ENCODE measurements at places on chromosomes 3 and 15.

DNA sequence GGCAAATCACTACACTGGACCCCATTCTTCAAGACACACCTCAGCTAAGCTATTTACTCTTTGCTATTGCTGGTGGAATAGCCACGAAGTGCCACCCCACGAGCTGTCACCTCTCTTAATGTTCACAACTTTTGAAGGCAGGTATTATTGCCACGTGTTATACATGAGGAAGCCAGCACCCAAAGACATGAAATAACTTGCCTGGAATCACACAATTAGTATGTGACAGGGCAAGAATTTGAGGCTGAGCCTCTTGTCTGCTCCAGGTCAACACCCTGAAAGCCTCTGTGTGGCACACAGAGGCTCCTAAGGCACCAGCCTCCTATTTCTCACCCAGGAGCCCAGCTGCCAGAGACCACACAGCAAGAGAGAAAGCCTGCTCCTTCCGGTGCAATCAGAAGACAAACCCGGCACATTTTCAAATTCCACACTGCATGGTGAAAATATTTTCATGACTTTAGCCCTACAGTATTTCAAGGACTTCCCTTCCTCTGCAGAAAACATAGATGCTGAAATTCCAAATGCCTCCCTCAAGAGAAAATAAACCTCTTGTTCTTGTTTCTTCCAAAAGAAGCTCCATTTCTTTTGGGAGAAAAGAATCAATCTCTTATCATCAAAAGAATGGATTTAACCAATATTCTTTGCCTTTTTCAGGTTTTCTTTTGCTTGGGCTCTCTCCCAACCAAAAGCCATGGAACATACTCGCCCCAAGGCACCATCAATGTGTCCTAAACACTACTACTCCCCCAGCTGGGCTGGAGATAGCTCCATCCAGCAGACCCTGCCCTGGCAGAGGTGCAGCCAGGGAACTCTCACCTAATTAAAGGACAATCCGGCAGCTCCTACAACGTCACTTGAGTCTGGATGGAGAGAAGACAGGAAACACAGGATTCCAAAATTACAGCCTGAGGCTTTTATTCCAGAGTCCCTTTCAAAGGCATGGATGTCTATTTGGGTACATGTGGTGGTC lies 84.7 kb upstream of the THBS1 start:
- no peak for DNase-seq

- DNase-seq: no peak
These were observed 57.5 kb downstream of the NEO1 start for GRCh38 chr15:73109765-73110164.

DNA sequence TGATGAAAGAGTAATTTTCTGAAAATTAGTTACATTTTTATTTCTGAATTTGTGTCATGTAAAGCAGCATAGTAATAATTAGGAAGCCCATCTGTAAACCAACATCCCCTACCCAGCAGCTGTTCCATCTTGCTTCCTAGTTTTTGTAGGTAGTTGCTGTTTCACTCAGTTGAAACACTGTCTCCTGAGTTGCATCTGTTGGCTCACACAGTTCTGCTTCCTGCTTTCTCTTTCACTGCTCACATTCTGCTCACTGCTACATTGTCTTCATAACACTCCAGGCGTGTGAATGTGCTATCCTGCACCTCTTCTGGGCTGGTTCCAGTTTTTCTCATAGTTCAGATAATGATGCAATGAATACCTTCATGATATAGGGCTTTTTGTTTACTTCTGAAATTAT lies 123.4 kb downstream of the EPHB1 start:
- no peak for DNase-seq

GRCh38 chr3:195015021-195015420 lies 255.9 kb downstream of the XXYLT1 start:
- DNase-seq: no peak

- no peak for DNase-seq
These were observed 41.6 kb downstream of the USF3 start for GRCh38 chr3:113654851-113655250.

DNA sequence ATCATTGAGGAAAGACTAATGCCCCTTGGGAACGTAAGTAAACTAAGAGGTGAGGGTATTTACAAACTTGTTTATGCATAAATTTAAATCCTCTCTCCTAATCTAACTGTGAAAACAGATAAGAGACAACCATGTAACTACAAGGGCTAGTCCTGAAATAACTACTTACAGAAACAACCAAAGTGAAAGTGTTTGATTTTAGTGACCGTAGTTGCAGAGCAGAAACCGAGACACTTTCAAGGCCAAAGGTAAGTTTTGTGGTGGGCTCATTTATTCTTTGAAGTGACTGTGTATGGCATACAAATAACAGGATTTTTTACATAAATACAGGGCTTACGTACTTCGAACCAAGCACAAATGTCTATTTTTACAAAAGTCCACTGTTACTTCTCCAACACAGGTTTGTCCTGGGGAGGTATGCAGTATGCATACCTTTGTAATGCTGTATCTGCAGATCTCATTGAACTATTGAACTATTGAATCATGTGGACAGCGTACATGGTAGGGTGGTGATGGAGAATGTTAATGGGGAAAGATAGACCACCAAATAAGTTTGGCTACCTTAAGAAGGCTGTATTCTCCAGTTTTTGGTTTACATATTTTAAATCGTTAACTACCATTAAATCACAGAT lies 99.6 kb upstream of the RBMS3 start:
- no peak for DNase-seq

DNA sequence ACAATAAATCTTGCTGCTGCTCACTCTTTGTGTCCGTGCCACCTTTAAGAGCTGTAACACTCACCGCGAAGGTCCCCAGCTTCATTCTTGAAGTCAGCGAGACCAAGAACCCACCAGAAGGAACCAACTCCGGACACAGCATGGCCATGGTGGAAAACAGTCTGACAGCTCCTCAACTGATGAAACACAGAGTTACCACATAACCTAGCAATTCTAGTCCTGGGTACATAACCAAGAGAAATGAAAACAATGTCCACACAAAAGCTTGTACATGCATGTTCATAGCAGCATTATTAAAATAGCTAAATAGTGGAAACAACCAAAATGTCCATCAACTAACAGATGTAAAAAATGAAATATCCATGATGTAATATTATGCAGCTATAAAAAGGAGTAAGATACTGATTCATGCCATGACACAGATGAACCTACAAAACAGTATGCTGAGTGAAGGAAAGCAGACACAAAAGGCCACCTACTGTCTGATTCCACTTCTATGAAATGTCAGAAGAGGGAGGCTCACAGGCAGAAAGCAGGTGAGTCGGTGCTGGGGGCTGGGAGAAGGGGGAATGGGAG lies 36.8 kb downstream of the VGLL4 start:
- no peak for DNase-seq

DNA sequence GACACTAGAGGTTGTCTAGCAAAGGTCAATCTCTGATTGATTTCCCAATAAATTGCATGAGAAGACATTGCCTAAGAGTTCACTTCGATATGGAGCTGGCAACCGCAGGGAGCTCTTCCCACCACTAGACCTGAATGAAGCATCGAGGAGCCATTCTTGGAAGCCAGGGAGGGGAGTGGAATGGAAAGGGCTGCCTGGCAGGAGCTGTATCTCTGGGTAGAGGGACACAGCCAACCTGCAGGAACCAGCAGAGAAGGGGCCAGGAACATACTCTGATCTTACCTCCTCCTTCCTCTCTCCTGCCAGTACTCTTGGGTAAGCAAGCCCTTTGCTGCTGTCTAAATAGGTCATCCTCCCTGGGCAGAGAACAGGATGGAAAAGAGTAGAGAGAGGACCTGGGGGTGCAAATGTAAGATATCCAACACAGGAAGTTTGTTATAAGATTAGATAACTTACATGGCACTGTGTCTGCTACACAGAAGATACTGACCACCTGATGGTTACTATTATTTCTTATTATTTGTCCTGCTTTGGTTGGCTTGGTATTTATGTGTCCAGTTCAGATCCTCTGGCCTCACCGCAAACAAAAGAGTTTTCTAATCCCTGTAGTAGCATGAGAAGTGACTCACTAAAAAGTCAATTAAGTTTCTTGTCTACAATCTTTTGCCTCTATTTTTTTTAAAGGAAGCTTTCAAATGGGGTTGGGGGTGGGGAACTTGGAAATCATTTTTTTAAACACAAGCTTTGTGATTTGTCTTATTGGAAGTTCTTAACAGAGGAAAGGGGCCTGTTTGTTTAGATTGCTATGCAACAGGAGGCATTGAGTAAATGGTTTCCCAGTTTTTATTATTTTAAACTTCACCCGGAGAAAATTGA lies 156.7 kb upstream of the TSC22D2 start:
- no peak for DNase-seq

- DNase-seq: no peak
These were observed 148.1 kb upstream of the UMPS start for GRCh38 chr3:124582196-124582595.

DNA sequence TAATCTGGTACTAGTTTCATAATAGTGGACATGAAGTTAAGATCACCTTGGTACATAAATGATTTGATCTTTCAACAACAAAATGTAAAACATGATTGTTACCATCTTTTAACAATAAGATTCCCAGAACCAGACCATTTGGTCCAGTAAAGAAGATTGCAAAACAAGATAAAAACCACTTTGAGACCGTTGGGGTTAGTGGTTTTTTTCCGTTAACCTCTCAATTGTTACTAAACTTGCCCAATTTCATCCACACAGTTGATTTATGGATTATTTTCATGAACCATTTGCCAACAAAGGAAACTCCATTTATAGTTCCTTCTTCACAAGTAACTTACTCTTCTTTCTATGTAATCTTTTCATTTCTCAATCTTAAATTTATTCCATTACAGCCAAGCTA lies 53.8 kb downstream of the ATP8B4 start:
- no peak for DNase-seq

DNA sequence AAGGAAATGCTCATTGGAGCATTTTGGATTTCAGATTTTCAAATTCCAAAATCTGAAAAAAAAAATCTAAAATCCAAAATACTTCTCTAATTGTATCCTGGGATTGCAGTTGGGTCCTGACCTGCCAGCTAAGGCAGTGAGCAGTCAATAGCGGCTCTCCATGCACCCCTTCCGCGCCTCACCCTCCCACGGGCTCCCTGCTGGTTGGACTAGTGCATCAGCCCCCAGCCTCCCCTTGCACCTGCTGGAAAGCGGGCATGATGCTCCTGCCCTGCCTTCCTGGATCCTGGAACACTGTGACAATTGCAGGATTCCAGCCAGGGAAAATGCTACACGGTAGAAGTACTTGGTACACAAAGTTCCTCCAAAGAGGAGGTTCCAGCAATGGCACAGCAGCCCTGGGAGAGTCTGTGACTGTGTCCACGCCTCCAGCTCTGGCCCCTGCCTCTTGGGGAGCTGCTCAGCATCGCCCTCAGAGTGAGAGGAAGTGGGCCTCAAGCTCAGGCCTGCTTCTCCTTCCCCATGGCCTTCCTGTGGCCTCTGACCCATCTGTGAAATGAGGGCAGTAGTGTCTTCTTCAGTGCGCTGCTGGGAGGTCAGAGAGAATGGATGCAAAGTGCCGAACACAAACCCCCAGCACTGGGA lies 39.5 kb upstream of the CHRNB4 start:
- no peak for DNase-seq

DNA sequence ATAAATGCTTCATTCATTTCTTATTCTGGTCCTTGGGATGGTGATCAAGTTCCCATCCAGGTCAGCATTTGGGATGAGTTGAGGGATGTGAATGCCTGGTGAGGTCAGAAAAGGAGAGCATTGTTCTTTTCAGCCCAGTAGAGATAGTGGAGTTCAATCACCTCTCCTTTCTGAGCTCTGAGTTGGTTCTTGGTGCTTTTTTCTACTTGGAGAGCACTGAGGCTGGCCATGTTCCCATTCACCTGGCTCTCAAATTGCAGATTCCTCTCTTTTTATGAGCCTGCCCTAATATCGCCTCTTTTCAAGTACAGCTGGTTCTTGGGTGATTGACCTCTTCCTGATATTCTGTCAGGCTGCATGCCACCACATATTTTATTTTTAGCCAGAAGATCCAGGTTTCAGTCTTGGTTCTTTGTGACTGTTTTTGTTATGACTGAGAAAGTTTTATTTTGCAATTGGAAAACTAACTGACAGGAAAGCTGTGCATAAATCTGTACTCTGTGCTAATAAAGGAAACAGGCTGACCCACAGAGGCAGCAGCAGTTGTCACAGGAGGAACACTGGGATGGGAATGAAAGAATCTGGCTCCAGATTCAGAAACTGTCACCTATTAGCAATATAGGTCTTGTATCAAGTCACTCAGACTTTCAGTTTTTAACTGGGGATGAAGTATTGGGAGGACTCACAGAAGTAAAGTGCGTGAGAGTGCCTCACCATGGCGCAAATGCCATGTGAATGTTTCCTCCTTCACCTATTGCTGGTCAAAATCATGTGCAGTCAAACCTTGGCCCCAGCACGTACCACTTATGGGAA lies 10.7 kb downstream of the AQP9 start:
- DNase-seq: no peak

DNA sequence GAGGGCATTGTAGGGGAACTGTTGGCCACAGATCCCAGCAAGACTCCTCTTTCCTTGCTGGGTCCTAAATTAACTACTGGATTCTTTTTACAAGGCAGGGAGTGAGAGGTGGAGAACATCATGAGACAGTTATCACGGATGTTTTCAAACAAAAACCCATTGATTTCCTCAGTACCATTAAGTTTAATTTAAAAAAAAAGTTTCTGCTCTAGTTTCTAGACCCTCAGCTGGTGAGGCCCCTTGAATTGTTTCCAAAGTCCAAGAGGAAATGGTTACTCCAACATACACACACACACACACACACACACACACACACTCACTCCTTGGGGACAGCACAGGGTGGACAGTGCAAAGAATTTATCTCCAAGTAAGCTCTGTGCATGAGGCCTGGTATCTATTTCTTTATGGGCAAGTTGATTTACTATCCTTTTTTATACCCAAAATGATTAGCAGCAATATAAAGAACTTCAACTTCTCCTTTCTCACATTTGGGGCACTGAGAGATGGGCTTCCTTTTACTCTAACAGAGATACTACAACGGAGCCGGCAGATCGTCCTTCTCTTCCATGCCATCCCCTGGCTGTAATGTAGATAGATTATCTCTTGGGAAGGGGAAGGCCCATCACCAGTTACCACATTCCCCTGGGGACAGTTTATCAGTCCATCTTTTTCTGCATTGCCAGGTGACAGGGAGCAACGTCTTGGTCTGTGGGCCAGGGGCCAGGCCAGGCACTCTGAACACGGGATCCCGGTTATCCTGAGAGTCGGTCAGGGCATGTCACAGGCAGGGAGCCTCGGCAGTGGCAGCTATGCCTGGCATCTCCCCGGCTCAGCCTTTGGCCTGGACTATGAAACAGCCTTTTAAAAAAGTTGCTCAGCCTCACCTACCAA lies 54.7 kb downstream of the CORO2B start:
- DNase-seq: no peak
